Activated CD4-positive, CD25-positive, alpha-beta regulatory T cell treated with anti-CD3 and anti-CD28 coated beads, Interleukin-2, amount 50 U/mL, for 24 hours (primary cell): ENCODE measurements at places on chromosomes 5 and 9.

GRCh38 chr9:109604781-109605180 lies 106.7 kb upstream of the PTPN3 start:
- no peak for ATAC-seq

- ATAC-seq = no peak
Observed at GRCh38 chr5:12214267-12215015, 310.2 kb upstream of the CTNND2 start.

DNA sequence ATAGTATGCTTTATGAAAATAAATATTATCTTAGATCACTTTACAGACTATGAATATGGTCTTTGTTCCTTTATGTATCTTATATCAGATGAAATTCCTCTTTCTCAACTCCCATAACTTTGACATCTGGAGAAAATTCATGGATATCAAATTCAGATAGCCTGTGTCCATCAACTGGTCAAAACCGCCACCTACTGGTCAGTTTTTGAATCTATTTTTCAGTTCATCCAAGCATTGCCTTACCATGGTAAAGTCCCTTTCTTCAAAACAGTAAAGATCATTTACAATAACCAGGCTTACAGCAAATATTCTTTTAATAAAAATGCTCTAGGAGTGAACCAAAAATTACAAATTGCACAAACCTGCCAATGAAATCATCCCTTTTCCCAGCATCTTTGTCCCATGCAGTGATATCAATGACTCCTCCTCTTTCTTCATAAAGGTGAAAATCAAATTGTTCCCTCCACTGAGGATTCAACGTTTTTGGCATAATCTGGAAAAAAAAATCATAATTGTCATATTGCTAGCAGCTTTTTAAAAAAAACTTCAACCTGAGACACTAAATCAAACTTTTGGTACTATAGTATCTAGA lies 290.5 kb downstream of the SLF1 start:
- ATAC-seq = no peak

DNA sequence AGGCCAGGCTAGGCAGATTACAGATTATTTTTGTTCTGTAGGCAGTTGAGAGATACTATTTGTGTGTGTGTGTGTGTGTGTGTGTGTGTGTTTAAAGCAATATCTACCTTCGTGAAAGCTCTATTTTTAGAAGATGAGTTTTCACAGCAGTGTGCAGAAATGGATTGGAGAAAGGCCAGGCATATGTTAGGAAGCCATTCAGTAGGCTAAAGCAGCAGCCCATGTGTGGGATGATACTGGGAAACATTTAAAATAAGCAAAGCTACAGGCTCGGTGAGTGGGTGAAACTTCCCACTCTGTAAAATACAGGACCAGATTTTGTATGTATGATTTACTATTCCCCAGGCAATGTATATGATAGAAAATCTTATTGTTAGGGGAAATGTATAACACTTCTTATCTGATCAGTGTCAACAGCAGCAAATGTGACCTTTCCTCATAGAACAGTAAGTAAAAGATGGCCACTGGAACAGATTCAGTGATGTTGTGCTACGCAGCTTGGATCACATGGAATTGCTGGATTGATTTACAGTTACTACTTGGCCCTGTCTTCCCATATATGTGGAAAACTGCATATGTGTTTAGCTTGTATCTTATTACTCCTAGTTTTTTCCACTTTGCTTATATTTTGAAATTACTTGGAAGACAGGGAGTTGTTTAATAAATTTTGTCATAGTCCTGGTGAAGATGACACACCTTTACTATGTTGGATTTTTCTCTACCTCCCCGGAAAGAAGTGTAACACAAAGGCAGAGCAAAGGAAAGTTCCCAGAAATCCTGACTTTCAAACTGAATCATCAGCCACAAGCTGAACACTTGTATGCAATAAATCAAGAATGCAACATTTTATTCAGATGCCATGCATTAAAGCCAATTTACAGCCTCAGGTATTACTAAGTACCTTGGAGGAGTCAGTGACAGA lies 1077.7 kb upstream of the SEMA6A start:
- no peak for ATAC-seq

DNA sequence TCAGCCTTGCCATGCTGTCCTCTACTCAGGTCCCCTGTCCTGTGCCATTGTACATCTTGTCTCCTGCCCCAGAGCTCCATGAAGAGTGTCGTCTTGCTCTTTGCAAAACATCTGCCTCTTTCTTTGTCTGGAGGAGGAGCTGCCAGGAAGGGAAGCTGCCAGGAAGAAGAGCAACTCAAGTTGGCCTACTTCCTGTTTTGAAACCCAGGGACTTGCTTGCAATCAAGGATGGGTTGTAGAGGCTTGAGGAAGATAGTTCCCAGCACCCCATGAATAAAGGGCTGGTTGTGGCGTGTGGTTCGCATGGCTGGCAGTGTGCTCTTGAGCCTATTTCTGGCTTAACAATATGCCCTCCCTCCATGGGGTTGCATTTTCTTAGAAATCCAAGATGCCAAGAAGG lies 53.0 kb upstream of the CPEB4 start:
- ATAC-seq = no peak

- ATAC-seq = no peak
Observed at GRCh38 chr9:123232332-123232731, 36.1 kb downstream of the STRBP start.

GRCh38 chr5:108727651-108728565 lies 19.8 kb upstream of the FER start:
- ATAC-seq = peak; percentile 82

DNA sequence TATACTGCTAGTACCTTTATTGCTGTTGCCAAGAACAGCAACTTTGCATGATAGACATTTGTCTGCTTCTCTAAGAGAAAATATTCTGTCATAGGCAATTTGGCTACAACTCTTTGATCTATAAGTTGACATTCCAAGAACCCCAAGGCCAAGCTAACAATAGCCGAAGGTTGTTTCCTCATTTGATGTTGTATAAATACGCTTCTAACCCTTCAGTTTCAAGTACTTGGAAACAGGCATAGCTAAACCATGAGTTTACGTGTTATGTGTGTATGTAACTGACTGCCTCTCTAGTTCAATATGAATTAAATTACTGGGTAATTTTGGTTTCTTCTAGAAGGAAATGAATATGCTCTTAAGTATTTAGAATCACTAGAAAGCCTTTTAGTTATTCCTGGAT lies 1034.0 kb downstream of the TLE4 start:
- no peak for ATAC-seq

GRCh38 chr5:17156463-17156862 lies 61.0 kb upstream of the BASP1 start:
- no peak for ATAC-seq

- no peak for ATAC-seq
Observed at GRCh38 chr5:84478603-84479002, 93.9 kb upstream of the EDIL3 start.

GRCh38 chr9:130663258-130663976 lies 977 bp upstream of the PRDM12 start:
- ATAC-seq = peak; percentile 29

- ATAC-seq = no peak
Observed at GRCh38 chr9:125604196-125604595, 102.8 kb downstream of the MAPKAP1 start.

DNA sequence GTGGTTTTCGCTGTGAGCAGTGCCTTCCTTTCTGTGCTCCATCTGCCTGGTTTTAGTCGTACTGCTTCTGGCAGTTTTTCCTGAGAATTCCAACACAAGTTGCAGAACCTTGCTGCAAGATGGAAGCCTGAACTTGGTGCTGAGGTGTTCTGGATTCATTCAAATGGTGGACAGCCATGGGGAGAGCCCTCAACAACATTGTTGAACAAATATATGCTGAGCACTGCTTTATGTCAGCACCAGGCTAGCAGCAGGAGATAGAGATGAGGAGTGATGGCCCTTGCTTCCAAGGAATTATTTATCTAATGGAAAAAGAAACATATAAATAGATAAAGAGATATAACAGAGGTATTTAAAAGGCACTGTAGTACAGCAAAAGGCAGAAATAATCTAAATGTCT lies 7.3 kb upstream of the RPS6 start:
- no peak for ATAC-seq

GRCh38 chr9:136110082-136111061 lies 8.3 kb downstream of the TMEM250 start:
- peak; percentile 4 for ATAC-seq

DNA sequence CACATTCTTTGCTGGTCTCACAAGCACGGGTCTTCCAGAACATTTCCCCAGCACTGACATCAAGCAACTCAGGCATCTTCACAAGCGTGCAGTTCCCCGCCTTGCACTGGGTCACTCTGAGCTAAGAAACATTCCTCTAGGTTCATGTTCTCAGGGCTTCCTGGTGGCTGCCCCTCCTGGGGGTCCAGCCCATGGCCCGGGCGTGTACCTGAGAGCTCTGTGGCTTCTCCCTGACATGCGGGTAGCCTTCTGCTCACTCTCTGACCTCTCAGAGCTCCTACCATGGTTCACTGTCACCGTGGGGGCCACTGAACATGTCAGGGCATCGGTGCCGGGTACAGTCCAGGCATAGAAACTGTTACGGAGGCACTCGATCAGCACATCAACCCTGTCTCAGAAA lies 87.5 kb downstream of the OLFM1 start:
- ATAC-seq = no peak

DNA sequence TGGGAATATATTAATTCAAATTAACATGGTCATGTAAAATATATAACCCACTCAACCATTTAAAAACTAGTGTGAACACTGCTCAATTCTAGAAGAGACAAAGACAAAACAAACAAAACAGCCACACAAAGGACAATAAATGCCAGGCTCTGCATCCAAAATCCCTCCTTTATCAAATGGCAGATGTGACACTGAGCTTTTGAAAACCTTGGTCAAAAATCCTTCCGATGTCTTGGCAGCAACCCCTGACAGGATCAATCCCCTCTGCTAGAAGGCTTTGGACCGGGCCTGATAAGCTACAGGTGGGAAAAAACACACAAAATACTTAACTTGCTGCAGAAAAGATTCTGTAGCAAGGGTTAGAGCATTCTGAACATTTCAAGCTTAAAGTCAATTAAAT lies 61.5 kb downstream of the ZFR start:
- ATAC-seq = no peak

- ATAC-seq = no peak
Observed at GRCh38 chr9:134890155-134890495, 9.5 kb downstream of the FCN2 start.

GRCh38 chr9:125997196-125997823 lies 250.1 kb downstream of the PBX3 start:
- ATAC-seq = no peak

GRCh38 chr5:173729079-173729765 lies 112.8 kb upstream of the BOD1 start:
- ATAC-seq = no peak

DNA sequence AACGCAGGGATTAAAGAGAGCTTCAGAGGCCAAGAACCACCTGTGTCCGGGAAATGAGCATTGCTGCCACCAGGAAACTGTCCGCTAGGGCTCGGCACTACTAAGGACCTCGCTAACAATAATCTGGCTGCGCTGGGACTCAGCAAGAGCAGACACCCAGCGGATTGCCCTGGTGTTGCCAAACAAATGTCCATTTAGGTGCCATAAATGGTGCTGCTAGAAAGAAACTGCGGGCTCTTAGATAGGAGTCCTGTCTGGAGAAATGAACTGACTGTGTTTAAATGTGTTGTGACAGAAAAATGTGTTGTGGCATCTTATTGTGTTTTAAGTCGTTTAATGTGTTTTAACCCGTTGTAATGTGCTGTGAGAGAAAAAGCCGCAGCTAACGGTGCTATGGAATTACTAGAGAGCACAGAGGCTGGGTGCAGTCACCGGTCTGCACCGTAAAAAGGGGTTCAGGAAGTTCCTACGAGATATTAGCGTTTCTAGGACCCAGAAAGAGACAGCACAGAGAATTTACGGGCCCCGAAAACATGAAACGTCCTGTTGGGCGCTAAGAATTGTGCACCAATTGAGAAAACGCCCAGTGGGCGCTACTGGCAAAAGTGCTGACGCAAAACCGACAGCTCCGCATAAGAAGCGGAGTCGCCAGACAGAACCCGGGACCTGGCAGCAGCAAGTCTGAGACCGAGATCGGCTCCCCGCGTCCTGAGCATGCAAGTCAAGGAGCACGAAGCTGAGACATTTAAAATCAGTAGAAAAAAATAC lies 90.6 kb downstream of the ANXA2R start:
- ATAC-seq = peak; percentile 41

GRCh38 chr5:142202282-142202681 lies 93.7 kb downstream of the NDFIP1 start:
- no peak for ATAC-seq
